ENCODE measurements at places on chromosomes 1 and 21.

GRCh38 chr1:246527402-246528088, 20.5 kb upstream of the SMYD3 start:
- peak; percentile 59 for DNase-seq

DNA sequence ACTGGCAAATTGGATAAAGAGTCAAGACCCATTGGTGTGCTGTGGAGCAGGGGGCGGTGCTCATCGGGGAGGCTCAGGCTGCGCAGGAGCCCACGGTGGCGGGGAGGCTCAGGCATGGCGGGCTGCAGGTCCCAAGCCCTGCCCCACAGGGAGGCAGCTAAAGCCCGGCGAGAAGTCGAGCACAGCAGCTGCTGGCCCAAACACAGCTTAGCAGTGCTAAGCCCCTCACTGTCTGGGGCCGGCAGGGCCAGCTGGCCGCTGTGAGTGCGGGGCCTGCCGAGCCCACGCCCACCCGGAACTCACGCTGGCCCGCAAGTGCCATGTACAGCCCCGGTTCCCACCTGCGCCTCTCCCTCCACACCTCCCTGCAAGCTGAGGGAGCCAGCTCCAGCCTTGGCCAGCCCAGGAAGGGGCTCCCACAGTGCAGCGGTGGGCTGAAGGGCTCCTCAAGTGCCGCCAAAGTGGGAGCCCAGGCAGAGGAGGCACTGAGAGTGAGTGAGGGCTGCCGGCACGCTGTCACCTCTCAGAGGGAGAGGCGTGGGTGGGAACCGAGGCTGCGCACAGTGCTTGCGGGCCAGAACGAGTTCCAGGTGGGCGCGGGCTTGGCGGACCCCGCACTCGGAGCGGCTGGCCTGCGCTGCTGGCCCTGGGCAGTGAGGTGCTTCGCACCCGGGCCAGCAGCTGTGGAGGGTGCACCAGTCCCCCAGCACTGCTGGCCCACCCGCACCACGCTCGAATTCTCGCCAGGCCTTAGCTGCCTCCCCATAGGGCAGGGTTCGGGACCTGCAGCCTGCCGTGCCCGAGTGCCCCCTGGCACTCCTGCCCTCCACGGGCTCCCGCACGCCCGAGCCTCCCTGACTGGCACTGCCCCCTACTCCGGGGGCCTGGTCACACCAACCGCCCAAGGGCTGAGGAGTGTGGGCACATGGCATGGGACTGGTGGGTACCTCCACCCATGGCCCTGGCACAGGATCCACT, 263.4 kb downstream of the GPR52 start:
- DNase-seq: no peak

- no peak for DNase-seq
These were observed 304.9 kb downstream of the HHAT start for GRCh38 chr1:210633636-210634035.

DNA sequence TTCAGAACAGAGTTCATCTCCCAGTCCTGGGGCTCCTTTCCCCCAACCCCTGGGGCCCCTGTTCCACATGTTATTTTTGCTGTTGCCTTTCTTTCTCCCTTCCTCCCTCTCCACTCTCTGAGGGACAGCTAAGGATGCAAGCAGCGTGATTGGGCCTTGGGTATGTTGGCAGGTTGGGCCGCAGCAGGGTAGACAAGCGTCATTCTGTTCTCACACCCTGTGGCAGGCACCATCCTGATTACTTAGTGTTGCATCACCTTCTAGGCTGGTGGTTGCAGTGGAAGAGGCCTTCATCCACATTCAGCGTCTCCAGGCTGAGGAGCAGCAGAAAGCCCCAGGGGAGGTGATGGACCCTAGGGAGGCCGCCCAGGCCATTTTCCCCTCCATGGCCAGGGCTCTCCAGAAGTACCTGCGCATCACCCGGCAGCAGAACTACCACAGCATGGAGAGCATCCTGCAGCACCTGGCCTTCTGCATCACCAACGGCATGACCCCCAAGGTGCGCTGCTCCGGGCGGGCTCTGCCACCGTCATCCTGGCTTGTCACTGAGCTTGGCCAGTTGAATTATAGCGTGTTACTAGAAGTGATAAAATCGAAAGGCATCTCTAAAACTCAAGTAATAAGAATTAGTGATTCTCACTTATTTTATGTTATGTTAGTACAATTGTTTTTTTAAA, 43.4 kb downstream of the VANGL1 start:
- DNase-seq: no peak

- no peak for DNase-seq
These were observed 117.4 kb upstream of the RAB3GAP2 start for GRCh38 chr1:220389634-220390033.

- DNase-seq: no peak
These were observed 1.7 kb downstream of the SLC50A1 start for GRCh38 chr1:155137154-155137949.

- no peak for DNase-seq
These were observed 9.5 kb downstream of the CD5L start for GRCh38 chr1:157831968-157832626.

- no peak for DNase-seq
These were observed 566.1 kb downstream of the AMY1C start for GRCh38 chr1:104315823-104316222.

DNA sequence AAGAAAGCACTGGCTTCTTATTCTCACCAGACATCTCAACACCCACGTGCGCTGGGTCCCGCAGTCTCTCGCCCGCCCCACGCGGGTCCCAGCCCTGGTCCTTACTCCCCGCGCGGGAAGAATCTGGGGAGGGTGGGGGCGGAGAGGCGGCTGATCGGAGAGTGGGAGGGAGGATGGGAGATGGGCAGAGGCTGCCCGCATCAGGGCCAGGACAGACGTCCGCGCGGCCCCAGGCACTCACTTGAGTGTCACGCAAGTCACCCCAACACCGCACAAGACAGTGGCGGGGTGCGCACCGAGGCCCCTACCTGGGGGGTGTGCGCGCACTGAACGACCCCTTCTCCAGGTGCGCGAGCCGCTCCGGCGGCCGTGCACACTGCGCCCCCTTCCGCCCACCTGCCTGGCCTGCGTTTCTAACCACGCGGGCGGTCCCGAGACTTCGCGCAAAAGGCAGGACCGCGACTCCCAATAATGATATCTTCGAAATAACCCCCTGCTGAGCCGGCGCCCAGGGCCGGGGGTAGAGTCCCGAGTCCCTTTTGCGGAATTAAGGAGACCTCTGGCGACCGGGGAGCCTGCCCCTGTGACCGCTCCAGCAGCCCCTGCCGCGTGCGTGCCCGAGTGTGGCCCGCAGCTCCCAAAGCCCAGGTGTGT, 6.0 kb upstream of the SIM2 start:
- DNase-seq: no peak

GRCh38 chr1:70485624-70486023, 74.6 kb downstream of the CTH start:
- DNase-seq: no peak

- no peak for DNase-seq
These were observed 506 bp upstream of the SRP9 start for GRCh38 chr1:225777058-225777582.

GRCh38 chr1:15609631-15610030, 7.6 kb upstream of the DDI2 start:
- DNase-seq: no peak

DNA sequence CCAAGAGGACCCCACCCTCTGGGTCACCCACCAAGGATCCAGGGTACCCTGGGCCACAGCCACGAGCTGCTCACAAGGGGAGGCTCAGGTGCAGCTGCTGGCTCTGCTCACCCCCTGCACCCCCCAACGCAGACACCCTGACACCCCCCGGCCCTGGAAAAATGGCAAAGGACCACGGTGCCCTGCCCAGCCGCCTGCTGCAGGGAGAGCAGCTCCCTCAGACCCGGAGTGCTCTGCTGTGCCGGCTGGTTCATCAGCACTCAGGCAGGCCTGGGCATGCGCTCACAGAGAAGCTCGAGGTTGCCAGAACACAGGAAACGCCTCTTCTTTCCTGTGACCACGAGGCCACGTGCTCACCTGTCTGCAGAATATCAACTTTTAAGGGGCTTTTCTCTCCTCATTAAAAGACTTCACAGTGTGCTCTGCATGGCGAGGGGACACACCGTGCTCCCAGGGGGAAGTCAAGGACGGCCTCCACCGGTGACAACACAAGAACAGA, 4.3 kb upstream of the C1QTNF12 start:
- DNase-seq: peak; percentile 53

GRCh38 chr1:23530747-23531561, at the start of gene E2F2:
TSS of gene E2F2 (minus strand) at chr1:23531233. CDS start at chr1:23530793, 440 bp downstream.
- DNase-seq: peak; percentile 96

GRCh38 chr1:8477983-8478362, 160.1 kb downstream of the SLC45A1 start:
- DNase-seq: no peak

DNA sequence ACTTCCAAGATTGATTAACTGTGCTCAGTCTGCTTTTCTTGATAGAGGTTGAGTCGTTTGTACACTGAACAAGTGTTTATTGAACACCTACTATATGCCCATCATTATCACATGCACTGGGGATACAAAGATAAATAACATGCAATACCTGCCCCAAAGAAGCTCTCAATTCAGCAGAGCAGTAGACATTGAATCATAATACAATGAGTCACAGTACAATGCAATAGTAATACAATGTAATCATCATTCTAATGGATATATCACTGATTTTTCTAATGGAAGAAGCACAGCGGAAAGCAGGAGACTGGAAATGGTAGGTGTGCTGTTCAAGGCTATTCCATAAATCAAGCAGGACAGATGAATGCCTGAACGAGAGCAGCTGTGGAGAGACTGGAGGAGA, 3.7 kb upstream of the SEC16B start:
- no peak for DNase-seq

GRCh38 chr1:61523893-61524605, 200.9 kb downstream of the TM2D1 start:
- DNase-seq: no peak

DNA sequence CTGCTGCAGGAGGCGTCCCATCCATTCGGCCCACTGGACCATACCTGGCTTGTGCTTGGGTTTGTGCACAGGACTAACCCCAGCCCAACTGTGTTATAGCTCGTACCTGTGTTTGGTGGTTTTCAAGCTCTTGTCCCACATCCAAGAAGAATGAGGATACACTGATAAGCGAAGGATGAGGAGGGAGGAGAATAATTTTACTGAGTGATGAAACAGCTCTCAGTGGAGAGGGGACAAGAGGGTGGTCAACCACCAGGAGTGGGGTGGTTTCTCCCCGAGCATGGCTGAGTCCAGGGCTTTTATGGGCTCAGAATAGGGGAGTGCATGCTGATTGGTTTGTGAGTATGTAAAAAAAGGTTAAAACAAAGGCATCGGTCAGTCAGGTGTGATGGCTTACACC, 12.1 kb upstream of the USP48 start:
- no peak for DNase-seq

GRCh38 chr1:83929184-83929583, 69.7 kb downstream of the TTLL7 start:
- no peak for DNase-seq

GRCh38 chr1:157124855-157125254, 13.3 kb downstream of the ETV3 start:
- no peak for DNase-seq

DNA sequence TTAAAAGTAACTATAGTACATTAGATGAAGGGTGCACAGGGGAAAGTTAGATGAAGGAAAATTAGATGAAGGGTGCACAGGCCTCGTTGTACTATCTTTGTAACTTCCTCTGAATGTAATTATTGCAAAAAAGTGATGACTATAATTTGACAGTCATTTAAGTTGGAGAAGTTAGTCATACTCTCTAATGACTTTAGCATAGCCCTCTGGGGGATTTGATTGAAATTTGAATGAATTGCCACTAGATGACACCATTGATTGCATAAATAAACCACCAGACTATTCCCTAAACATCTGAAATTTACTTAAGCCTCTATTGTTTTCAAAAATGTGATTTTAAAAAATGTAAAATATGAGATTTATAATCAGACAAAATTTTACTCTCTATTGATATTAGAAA, 102.6 kb downstream of the TPR start:
- DNase-seq: no peak

- DNase-seq: no peak
These were observed 73.1 kb upstream of the EDEM3 start for GRCh38 chr1:184827600-184828368.

GRCh38 chr1:109643385-109644230, 12.3 kb upstream of the GSTM4 start:
- peak; percentile 82 for DNase-seq

GRCh38 chr21:15080526-15080925, 15.7 kb upstream of the NRIP1 start:
- no peak for DNase-seq

GRCh38 chr1:15417059-15417934, 7.6 kb downstream of the EFHD2 start:
- DNase-seq: peak; percentile 55

DNA sequence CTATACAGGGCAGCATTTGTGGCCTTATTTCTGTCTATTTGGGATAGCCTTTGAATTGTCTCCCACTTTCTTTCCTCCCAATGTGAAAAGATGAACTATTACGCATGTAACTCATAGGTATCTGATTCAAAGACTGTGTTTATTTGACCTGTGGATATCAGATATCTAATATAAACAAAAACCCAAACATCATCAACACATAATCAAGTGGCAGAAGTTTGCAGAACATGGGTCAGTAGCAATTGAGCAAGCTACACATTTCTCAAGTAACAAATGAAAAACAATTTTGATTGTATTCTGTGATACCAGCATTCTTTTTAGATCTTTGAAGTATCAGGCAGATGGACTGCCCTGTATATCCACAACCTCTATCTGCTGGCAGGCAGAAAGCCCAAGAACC, 490.5 kb upstream of the ADGRL2 start:
- DNase-seq: no peak

DNA sequence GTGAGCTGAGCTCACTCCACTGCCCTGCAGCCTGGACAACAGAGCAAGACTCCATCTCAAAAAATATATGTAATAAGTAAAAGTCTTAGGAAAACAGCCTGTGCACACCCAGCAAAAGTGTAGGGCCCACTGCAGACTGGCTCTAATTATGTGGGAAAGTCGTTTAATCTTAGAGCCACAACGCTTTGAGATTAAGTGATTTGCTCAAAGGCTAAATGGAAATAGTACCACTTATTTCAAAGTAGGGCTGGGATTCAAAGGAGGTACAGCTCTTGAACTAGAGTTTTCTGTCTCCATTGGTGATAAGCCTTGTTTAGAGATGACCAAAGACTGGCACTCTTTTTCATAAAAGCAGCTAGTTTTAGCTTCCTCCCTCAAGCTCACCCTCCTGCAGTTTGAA, 2.2 kb downstream of the TACSTD2 start:
- DNase-seq: no peak

- no peak for DNase-seq
These were observed 405.5 kb upstream of the ADAMTS5 start for GRCh38 chr21:27372381-27372780.

GRCh38 chr1:100565533-100565932, 27.6 kb downstream of the GPR88 start:
- no peak for DNase-seq

- no peak for DNase-seq
These were observed 49.5 kb upstream of the LYPLAL1 start for GRCh38 chr1:219124163-219124562.

GRCh38 chr1:150183061-150183460, 33.3 kb downstream of the PLEKHO1 start:
- peak; percentile 12 for DNase-seq

DNA sequence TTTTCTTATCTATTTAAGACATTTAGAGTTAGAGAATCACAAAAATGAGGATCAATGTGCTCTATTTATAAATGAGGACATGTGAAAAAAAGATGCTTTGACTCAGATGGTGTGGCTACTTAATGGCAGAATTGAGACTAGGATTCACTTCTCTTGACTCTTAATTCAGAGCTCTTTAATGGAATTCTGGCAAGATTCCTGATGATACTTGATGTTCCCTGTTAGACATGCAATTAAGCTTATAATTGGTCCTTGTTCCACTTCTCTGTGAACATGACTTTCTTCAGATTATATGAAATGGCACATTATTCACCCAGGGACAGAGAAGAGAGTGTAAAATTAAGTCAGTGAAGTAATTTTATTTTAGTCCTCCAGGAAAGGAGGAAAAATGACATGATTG, 165.3 kb downstream of the LRRC7 start:
- no peak for DNase-seq

All from KBM-7 (cell line).